ENCODE measurements at places on chromosomes 5 and 9.

DNA sequence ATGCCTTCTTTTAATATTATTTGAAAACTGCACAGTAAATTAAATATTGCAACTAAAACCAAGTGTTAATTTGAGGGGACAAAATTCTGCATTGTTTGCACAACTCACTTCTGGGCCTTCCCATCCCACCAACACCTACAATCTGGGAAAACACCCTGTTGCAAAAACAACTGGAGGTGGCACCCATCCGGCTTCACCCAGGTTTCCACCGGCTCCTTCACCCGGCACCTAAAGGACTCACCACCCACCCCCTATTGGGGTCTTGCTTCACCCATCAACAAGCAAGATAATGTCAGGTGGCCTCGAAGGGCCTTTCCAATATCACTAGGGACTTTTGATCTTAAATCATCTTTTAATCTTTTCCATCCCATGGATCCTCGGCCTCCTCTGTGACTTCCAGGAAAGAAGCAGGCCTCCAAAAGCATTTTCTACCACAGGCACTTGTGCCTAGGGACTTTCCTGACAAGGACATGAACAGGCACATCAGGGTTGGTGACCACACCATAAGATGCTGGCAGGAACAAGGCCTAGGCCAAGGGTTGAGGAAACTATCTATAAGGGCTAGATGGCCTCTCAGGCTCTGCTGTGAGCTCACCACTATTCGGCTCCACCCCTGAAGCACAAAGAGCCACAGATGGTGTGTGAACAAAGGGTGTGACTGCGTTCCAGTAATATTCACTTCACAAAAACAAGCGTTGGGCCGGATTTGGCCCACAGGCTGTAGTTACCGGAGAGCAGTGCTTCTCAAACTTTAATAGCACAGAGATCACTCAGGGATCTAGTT is 205.1 kb downstream of the AUH start:
- no peak for DNase-seq

GRCh38 chr5:107778647-107779046 is 107.9 kb upstream of the EFNA5 start:
- no peak for DNase-seq

- peak; percentile 70 for DNase-seq
Observed at GRCh38 chr9:11319538-11319937, 706.7 kb upstream of the PTPRD start.

- DNase-seq = no peak
Observed at GRCh38 chr9:98009936-98010335, 26.8 kb downstream of the ANP32B start.

DNA sequence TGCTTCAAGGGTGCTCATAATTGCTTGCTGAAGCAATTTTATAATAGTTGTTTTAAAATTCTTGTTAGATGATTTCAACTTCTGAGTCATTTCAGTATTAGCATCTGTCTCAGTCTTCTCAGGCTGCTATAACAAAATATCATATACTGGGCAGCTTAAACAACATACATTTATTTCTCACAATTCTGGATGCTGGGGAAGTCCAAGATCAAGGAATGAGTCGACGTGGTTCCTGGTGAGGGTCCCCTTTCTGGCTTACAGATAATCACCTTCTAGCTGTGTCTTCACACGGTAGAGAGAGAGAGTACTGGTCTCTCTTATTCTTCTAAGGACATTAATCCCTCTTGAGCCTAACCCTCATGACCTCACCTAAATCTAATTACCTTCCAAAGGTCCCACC is 160.4 kb downstream of the SIL1 start:
- no peak for DNase-seq

GRCh38 chr9:89536145-89536574 is 38.2 kb upstream of the SEMA4D start:
- no peak for DNase-seq

DNA sequence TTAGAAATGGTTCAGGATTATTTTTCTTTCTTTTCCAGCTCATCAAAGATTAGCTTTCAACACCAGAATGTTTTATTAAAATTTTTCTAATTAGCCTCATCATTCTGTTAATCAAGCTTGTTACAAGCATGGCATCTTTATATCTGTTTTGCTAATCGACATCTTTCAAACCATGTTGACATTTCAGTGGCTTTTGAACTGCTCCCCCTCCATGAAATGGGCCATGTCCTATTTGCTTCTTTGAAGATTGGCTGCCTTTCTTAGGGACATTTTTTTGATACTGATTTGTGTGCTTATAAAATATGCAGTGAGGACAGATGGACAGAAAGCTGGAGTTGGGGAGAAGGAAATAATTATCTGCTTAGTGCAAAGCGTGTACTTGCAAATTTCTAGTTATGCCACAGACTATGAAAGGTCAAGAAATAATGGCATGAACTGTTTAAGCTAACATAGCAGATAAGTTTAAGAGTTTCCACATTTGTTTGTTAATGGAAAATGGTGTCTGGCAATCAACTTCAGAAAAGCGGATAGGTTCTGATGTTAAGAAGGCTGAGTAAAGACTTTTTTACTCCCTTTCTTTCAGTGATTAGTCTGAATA is 27.5 kb downstream of the BTF3 start:
- DNase-seq = no peak

DNA sequence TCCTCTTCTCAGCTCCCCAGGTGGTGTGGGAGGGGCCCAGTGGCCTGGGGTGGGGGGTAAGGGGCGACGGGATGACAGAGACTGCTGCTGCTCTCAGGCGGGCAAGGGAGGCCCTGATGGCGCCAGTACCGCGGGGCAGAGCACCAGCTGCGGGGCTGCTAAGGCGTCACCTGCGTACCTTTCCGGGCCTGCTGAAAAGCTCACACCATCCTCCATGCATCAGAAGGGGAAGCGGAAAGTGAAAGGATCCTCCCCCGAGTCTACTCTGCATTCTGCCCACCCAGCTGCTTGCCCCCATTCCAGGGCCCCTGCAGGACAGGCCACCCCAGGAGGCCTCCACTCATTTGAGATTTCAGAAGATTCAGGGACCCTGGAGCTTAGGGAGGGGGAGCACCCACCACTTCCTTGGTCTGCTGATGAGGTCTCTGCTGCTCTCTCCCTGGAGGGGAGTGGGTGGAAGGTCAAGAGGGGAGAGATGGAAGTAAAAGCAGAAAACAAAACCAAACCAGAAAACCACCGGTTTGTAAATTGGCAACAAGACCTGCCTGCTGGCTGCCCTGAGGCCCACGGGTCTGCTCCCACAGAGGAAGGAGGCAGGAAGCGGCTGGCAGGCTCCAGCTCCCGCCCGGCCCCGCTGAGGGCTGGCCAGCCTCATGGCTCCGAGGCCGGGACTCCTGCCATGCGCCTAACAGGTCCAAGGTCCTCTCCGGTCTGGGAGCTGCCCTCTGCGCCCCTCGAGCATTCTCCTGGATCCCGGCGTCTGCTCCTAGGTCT is 33.6 kb downstream of the PRRT1B start:
- DNase-seq = no peak

DNA sequence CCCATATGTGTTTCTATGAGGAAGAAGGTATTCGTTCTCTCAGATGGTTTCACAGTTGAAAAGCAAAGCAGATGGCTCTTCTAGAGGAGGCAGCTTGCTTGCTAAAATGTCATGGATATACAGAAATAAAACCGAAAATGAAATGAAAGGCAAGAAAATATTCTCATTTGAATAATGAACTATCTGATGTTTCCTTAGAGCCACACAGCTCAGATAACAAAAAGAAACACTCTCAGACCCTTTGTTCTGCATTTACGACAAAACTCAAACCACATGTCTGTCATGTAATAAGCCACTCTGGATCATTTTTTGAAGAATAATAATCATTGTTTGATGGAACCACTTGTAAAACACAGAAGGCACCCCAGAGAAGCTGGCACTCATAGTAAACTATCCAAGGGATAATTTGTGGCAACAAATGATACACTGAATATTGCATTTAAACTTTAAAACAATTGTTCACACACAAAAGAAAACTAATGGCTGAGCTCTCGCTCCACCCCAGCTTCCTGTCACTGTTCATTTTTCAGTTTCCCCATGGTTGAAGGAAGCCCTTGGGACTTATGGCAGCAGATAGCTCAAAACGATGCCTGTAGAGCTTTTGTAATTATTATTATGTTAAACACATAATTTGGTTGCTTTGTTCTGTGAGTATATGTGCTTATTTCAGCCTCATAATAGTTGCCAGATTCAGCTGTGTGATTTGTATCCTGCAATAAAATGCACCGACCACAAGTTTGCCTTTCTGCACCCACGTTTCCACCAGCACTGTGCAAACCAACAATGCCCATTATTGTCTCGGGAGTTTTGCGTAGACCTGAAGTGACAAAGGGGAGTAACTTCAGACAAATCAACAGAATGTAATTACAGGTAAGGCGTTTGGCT is 256.0 kb downstream of the TMEM167A start:
- DNase-seq = peak; percentile 8

- no peak for DNase-seq
Observed at GRCh38 chr9:76176171-76176570, 218.1 kb downstream of the RFK start.

- no peak for DNase-seq
Observed at GRCh38 chr9:8822667-8823025, 1023.1 kb upstream of the DMAC1 start.

DNA sequence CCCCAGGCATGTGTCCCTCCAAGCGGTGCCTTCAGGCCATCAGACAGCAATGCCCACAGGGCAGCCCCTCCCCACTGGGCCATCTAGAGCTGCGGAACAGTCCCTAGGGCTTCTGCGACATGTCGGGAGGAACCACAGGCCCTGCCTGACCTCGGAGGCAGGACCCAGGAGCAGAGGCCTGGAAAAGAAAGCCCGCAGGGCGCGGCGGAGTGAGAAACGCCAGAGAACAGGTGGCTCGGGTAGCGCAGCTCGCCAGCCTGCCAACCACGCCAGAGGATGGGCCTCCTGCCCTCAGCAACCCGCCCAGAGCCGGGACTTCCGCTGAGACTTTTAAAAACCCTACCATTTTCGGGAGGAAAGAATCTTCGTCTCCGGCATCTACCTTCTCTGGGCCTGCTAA is 715 bp downstream of the LCN8 start:
- DNase-seq = no peak

GRCh38 chr9:35237311-35237710 is 75.5 kb downstream of the UNC13B start:
- DNase-seq = no peak

GRCh38 chr9:126069400-126069955 is 257.2 kb upstream of the MVB12B start:
- DNase-seq = no peak

DNA sequence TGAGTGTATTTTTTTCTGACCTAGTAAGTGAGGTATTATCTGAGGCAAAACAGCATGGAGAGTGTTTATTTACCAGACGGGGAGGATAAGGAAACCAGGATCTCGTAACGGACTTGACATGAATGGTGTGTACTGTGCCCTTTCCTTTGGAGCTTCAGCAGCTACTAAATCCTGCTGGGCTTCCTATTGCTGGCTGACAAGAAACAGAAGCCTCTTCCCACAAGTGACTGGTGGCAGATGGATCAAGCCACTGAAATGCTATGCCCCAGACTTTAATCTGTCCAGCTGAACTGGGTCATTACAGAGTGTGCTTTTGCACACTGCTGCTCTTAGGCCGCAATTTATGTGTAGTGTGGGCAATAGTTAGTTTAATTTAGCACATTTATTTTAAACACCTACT is 162.7 kb upstream of the MRPS30 start:
- DNase-seq = no peak

DNA sequence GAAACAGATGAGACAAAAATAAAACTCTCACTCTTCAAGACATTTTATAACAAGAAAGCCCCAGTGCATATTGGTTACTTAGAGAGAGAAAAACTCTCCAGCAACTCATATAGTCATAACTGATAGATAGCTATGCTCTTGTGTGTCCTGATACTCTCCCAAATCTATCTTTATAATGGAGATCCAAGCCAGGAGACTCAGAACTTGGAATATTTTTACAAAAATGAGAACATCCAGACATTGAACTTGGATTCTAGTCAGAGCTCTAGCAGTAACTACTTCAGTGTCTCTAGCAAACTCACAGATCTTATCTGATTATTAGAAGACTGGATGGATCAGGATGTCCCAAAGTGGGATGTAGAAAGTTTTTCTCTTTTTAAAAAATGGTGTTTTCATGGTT is 412.7 kb upstream of the BRINP1 start:
- no peak for DNase-seq

Measured in NCI-H1417 (cell line).